Smooth muscle cell of the umbilical artery (primary cell): ENCODE measurements at places on chromosomes 16 and 17. TPM values are rescaled to one million over a fixed set of nuclear protein-coding genes. Genes with fewer than 3 reads are reported as not detected.

CHAD gene
- total RNA-seq, result not detected in 2 replicates

CACNG4 gene
- total RNA-seq, result not detected in 2 replicates

HBA1 gene
- total RNA-seq, result not detected in 2 replicates

NGFR gene
- total RNA-seq, result under 0.01 and 0.28 TPM in 2 replicates

KRTAP1-4 gene
- not detected in 2 replicates for total RNA-seq

EPOP gene
- 0.89 and 1.3 TPM in 2 replicates for total RNA-seq

MEOX1 gene
- total RNA-seq, result not detected in 2 replicates

SYT17 gene
- total RNA-seq, result 0.05 TPM in 1 of 2 replicates, not detected in the other
